ENCODE measurements at places on chromosomes 3 and 15. TPM values are rescaled to one million over a fixed set of nuclear protein-coding genes. Genes with fewer than 3 reads are reported as not detected.

Gene RTP1
- not detected for total RNA-seq

Gene FOXB1
- total RNA-seq, result not detected

Gene CCR9
- not detected for total RNA-seq

Gene ZNF660
- 0.49 TPM for total RNA-seq

Gene CHL1
- not detected for total RNA-seq

Gene C3orf62
- 2.0 TPM for total RNA-seq
